ENCODE measurements at places on chromosomes 1 and 21.

GRCh38 chr1:76102046-76102445 is 27.5 kb downstream of the ST6GALNAC3 start:
- DNase-seq, result no peak

DNA sequence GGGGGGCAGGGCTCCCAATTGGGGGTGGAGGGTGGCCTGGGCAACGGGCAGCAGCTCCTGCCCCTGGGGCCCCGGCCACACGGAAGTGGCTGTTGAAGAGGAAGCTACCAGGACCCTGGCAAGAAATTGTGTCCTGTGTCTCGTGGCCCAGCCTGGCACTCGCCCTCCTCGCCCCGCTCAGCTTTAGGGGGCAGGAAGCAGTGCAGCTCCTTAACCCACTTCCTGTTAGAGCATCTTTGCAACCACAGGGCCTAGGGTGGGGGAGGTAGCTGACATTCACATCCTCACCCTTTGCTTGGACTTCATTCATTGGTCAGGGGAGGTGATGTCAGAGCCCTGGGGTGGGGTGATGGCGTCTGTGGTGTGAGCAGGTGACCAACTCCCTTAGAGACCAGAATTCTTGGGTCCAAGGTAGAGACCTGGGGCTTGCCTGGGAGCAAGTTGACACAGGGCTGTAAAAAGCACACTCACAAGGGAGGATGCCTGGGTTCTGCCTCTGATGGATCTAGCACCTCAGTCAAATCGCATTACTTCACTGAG is at the start of gene ARHGAP30:
TSS of gene ARHGAP30 (minus strand) at position 161 of the 540 bp plus-strand sequence. CDS start 267 bp downstream, outside the sequence.
- DNase-seq, result peak; percentile 91

DNA sequence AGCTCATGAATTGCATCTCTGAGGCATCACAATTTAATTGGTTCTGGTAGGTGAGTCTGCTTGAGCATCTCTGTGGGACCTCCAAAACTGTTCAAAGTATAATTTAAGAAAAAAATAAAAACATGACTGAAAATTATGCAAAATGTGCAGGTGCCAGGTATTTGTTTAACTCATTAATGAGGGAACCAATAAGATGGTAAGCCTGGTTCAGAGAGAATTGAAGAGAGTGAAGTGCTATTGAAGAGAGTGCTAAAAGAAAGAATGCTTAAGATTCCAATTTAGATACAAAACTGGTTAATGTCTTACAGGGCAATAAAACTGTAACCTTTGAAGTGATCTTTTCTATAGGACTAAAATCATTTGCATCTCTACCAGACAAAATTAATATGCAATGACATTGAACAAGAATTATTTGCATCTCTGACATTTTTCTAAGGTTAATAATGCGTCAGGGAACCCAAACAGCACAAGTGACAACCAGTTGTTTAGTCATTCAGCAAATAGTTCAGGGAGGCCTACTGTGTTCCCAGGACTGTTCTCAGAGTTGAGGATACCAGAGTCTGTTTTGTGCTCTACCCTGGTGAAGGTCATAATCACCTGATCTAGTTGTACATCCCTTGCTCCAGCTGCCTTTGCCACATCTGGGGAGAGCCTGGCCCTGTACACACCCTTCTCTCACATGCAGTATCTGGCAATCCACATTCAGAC is 183.5 kb downstream of the PATJ start:
- no peak for DNase-seq

DNA sequence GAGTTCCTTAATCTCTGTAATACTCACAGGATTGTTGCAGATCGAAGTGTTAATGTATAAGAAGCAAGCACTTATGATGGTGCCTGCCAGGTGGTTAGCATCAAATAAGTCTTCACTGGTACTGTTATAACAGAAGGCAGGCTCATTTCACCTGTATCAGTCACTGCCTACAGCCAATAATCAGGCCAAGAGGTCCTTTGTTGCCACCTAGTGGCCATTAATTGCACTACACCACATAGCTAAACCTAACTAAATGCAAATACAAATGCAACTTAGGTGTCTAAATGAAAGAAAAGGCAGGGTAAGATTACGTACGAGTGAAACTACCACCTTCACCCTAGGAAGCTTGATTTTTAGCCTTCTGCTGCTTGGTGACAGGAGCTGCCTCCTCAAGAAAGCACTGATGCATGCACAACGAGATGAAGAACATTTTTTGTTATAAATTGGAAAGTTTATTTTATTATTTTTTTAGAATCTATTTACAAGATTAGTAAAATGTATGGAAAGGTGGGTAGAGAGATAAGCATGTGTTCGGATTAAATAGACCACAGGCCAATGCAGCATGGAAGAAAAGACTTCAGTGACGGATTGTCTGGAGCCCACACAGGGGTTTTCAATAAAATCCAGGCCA is 334.8 kb upstream of the CAMK1G start:
- peak; percentile 26 for DNase-seq

GRCh38 chr1:112298558-112298957 is 97.5 kb upstream of the CTTNBP2NL start:
- peak; percentile 19 for DNase-seq

DNA sequence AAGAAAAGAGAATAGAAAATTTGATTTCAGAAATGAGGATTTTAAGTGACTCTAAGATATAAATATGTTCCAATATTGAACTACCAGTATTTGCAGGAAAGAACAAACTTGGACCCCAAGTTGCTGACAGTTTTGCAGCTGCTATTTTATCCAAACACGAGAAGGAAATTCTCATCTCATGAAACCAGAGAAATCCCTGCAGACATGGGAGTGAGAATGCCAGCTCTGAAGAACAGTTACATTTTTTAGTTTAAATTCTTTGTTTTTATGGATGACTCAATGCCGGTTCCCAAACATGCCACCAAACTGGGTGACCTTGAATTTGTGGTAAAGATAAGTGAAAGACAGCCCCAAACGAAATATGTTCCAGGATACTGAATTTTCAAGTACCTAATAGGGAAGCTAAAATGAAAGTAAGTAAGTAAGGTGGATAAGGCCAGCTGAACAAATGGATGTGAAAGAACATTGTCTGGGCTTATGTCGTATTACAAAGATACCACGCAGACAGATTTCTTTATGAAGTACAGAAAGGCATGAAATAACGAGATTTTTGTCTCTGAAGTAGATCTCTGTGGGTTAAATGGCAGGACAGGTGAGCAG is 19.9 kb downstream of the TLR5 start:
- no peak for DNase-seq

GRCh38 chr1:53600561-53600960 is 138.4 kb downstream of the GLIS1 start:
- no peak for DNase-seq

DNA sequence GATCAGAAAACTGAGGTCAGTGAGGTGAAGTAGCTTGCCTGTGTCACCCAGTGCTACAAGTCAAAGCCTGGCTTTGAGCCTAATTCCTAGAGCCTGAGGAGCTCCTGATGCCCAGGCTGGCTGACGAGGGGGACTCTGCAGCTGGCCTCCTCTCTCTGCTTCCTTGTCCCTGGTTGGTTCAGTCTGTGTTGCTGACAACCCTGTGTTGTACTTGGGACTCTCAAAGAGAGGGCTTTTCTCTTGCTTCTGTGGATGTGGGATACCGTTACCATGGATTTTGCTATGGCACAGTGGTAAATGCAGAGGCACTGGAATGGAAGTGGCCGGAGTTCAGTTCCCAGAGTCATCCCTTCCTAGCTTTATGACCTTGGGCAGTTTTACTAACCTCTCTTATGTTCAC is 8.0 kb downstream of the VWA5B1 start:
- no peak for DNase-seq

DNA sequence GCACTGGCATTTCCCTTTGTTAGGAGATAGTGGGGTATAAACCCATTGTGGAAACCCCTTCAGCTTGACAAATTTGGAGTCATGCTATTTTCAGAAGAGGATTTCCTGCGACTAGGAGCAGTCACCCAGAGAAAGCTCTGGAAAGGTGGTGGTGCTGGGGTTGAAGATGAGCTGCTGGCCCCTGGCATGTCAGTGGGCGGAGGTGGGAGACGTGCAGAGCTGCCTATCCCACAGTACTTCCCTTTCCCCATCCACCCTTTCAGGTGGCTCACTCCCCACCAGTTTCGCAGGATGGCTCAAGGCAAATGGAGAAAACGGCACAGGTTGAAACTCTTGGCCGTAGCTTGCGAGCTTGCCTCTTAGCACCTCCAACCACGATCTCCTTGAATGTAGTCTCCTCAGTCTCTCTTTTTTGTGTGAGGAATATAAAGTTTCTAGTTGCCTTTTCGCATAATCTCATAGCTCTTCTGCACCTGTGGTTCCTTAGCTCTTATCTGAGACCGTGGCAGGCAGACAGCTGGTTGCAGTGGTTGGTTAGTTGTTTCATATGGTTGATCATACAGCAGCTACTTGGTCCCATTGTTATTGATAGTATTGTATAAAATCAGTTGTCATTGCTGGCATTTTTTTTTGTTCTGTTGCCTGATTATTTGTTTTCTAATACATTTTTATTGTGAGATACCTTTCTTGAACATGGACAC is 48.2 kb downstream of the ADARB1 start:
- DNase-seq, result no peak

DNA sequence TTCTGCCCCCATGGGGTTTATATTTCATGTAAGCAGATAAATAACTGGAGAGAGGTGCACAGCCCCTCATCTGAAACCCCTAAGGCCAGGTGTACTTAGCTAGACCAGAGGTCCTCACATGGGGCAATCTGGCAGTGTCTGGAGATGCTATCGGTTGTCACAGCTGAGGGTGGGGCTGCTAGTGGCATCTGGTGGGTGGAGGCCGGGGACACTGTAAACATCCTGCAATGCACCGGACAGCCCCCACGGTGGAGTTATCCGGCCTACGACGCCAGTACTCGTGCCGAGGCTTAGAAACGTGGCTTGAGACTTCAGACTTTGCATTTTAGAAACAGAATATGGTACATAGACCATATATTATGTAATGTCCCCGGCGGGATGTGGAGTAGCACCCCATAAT is 186.5 kb upstream of the VAMP3 start:
- DNase-seq, result no peak

GRCh38 chr1:198651650-198652400 is 13.0 kb downstream of the PTPRC start:
- DNase-seq, result no peak

- DNase-seq, result peak; percentile 59
These were observed 574 bp downstream of the ITPKB start for GRCh38 chr1:226738421-226738994.

DNA sequence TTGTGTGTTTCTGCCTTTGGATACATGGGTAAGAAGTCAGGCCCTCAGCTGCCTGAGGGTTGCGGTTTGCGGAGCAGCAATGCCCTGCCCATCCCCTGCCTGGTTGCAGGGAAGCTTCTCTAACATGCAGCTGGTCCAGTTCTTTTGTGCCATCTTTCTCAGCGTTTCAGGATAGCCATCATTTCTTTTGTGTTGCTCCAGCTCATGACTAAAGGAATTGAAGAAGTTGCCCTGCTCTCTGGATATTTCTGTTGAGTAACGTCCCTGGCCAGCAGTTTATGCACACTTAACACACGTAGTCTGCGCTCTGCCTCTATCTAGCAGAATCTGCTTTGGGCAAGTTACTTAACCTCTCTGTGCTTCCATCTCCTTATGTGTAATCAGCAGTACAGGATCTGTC is 62.1 kb downstream of the DOP1B start:
- DNase-seq, result no peak

GRCh38 chr21:28758042-28758882 is 234.4 kb downstream of the LTN1 start:
- no peak for DNase-seq

GRCh38 chr1:21651214-21652042 is 17.7 kb downstream of the RAP1GAP start:
- no peak for DNase-seq

DNA sequence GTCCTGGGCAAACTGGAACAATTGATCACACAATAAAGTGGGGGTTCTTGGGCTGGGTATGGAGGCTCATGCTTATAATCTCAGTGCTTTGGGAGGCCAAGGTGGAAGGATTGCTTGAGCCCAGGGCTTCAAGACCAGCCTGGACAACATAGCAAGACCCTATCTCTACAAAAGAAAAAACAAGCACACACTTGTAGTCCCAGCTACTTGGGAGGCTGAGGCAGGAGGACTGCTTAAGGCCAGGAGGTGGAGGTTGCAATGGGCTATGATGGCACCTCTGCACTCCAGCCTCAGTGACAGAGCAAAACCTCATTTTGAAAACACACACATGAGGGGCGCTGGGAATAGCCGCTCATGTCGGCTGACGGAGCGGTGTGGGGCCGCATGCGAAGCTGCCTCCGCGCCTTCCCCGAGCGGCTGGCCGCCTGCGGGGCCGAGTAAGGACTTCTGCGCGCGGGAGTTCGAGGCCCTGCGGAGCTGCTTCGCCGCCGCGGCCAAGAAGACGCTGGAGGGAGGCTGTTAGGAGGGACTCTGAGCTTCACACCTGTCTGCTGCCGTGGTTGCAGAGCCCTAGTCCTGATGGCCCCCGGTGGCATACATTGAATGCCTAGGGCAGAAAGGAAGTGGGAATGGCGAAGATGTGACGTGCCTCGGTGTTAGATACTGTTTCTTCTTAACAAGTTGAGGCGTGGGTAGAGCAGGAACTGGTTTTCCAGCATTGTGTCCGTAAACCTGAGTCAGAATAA is 59.5 kb downstream of the ACBD3 start:
- DNase-seq, result no peak
